ENCODE measurements at places on chromosomes 4 and X. TPM values are rescaled to one million over a fixed set of nuclear protein-coding genes. Genes with fewer than 3 reads are reported as not detected.
A peak's percentile ranks its signal among the peaks of the same experiment; 100 is the strongest.

DNA sequence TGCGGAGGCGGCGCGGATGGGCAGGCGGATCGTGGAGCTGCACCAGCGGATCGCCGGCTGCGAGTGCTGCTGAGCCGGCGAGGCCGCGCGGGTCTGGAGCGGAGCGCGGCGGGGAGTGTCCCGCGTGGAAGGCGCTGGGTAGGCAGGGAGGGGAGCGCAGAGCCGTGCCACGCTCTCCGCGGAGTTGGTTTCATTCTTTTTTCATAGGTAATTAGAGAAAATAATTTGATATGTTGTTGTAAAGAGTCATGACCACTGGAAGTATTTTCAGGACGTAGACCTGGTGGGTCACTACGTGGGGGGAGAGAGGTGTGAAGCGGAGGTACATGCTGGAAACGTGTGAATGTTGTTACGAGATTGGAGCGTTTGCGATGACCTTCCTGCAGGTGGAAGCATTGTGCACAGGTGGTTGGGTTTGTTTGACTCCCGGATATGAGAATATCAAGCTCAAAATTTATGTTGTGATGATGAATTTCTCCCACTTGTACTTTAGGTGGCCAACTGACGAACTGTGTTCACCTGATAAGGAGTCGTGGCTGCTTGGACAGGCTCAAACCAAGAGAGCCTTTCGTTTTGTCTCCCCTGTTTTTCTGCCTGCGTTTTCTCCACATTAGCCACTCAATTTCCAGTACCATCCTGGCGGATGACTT is 19.1 kb upstream of the S100P start:
- DNase-seq = peak; percentile 85
- peaks cover 11% of the 10 kb centered on the region for H3K36me3 ChIP-seq
- peaks cover 36% of the 10 kb centered on the region for H3K4me1 ChIP-seq
- H3K4me3 ChIP-seq = peak overlapping the region; percentile 65
- no peaks in the 10 kb centered on the region for H3K27me3 ChIP-seq

DNA sequence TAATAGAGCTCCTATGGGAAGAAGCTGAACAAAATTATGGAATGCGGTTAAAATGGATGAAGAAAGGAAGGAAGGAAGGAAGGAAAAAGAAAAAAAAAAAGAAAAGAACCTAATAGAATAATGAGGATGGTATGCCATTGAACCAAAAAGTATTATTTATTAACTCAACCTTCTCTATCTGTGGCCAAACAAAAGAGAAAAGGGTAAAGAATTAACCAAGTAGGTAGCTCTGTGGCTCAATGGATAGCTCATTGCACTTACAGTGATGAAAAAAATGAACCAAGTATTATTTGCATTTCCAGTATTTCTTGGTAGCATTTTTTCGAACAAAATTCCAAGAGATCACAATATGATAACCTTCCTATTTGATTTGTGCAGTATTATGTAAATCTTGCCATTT is 56.9 kb upstream of the SLC39A8 start:
- H3K27me3 ChIP-seq = no peaks in the 10 kb centered on the region
- H3K36me3 ChIP-seq = no peaks in the 10 kb centered on the region
- no peak overlapping the region for H3K4me3 ChIP-seq
- H3K27ac ChIP-seq = no peak overlapping the region

- H3K27ac ChIP-seq = no peak overlapping the region
- H3K4me3 ChIP-seq = no peak overlapping the region
- no peak for DNase-seq
- H3K4me1 ChIP-seq = no peaks in the 10 kb centered on the region
- no peaks in the 10 kb centered on the region for H3K27me3 ChIP-seq
- H3K36me3 ChIP-seq = no peaks in the 10 kb centered on the region
Measured at GRCh38 chr4:147173797-147174432, 228.3 kb upstream of the TTC29 start.

- no peak overlapping the region for H3K27ac ChIP-seq
- H3K4me1 ChIP-seq = no peaks in the 10 kb centered on the region
- no peaks in the 10 kb centered on the region for H3K36me3 ChIP-seq
- no peaks in the 10 kb centered on the region for H3K27me3 ChIP-seq
- DNase-seq = no peak
Measured at GRCh38 chrX:34634349-34634748, 22.7 kb downstream of the TMEM47 start.

GRCh38 chr4:121307445-121308327 is 73.1 kb downstream of the QRFPR start:
- H3K36me3 ChIP-seq = no peaks in the 10 kb centered on the region
- H3K27me3 ChIP-seq = no peaks in the 10 kb centered on the region
- DNase-seq = peak; percentile 45
- no peak overlapping the region for H3K27ac ChIP-seq
- no peak overlapping the region for H3K4me3 ChIP-seq

GRCh38 chr4:94488670-94489069 is 36.9 kb downstream of the PDLIM5 start:
- H3K36me3 ChIP-seq = no peaks in the 10 kb centered on the region
- DNase-seq = no peak
- no peaks in the 10 kb centered on the region for H3K27me3 ChIP-seq
- H3K27ac ChIP-seq = no peak overlapping the region

- no peak overlapping the region for H3K4me3 ChIP-seq
- no peaks in the 10 kb centered on the region for H3K36me3 ChIP-seq
- H3K27me3 ChIP-seq = no peaks in the 10 kb centered on the region
- peaks cover 5% of the 10 kb centered on the region for H3K4me1 ChIP-seq
- no peak for DNase-seq
- no peak overlapping the region for H3K27ac ChIP-seq
Measured at GRCh38 chr4:87166296-87166854, 54.0 kb downstream of the KLHL8 start.

DNA sequence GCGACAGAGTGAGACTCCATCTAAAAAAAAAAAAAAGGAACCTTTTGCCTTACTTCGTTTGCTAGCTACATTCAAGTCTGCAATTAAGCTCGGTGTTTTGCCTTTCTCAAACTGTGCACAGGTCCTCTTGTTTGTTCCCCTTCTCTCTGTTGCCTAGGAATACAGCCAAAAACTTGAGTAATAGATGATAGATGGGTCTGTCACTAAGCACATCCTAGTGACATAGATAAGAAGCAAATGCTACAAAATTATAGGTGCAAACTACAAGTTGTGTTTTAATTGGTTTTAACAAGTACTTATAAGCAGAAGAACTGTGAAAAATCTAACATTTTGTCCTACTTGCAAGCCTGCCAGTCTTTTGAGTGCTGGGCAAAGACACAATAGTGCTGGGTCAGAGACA is 95.2 kb downstream of the SNCA start:
- H3K27ac ChIP-seq = no peak overlapping the region
- H3K36me3 ChIP-seq = no peaks in the 10 kb centered on the region
- H3K4me1 ChIP-seq = no peaks in the 10 kb centered on the region
- H3K4me3 ChIP-seq = no peak overlapping the region
- DNase-seq = no peak

The SNX25 gene
- total RNA-seq = 23.0 TPM

The IQCM gene
- total RNA-seq = not detected

The MAGEE2 gene
- not detected for total RNA-seq

The FAM114A1 gene
- total RNA-seq = 0.44 TPM

The FAM184B gene
- not detected for total RNA-seq

The PDHA1 gene
- 124 TPM for total RNA-seq

All from CD4-positive, alpha-beta memory T cell (primary cell).